ENCODE measurements at places on chromosomes 7 and 10. TPM values are rescaled to one million over a fixed set of nuclear protein-coding genes. Genes with fewer than 3 reads are reported as not detected.
A peak's percentile ranks its signal among the peaks of the same experiment; 100 is the strongest.

DNA sequence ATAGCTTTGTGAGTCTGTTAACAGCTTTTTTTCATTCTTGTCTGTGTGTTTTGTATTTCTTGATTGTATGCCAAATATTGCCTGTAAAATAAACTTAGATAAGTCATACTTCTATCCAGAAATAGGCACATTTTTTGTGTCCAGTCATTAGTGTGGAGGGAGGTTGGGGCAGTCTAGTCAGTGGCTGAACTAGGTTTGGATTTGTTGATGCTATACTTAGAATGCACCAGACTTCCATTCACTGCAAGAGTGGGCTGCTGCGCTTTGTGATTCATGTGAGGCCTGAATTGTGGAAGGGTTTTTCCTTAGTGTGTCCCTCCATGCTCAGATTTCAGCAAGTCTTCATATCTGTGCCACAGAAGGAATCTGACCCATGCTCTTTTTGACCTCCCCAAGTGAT lies 50.0 kb downstream of the TRUB1 start:
- H3K27ac ChIP-seq, result no peak overlapping the region
- H3K4me3 ChIP-seq, result no peak overlapping the region
- H3K36me3 ChIP-seq, result no peaks in the 10 kb centered on the region
- no peaks in the 10 kb centered on the region for H3K4me1 ChIP-seq
- H3K27me3 ChIP-seq, result no peaks in the 10 kb centered on the region

Gene SPDYE5
- not detected for total RNA-seq

GRCh38 chr10:88582411-88582805 lies 710 bp downstream of the RNLS start:
- H3K27me3 ChIP-seq, result no peaks in the 10 kb centered on the region
- H3K36me3 ChIP-seq, result no peaks in the 10 kb centered on the region
- no peak for DNase-seq
- peak overlapping the region; percentile 65 for H3K4me3 ChIP-seq

DNA sequence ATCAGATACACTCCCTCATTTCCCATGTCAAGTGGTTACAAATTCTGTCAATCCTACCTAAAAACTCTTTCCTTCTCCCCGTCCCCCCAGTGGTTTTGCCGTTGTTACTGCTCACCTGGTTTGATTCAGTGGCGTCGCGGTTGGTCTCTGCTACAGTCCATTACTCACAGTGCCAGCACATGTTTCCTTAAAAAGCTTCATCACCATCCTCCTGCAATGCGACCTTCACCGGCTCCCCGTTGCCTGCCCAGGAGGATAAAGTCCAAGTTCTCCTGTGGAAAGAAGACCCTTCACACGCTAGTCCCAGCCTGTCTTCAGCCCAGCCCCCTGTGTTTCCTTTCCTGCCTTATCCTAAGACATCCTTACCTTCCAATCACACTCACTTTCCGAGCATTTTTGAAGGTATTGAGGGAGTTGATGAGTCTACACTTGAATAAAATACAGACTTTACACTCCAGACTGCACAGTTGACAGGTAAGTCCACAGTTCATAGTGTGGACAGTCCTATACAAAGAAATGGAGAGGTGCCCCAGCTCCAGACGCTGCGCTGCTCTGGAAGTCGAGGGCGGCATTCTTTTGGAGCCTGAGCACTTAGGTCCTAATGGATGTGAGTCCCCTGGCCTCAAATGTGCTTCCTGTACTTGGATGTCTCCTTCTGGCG lies 3.4 kb upstream of the LARP4B start:
- no peak for DNase-seq
- no peaks in the 10 kb centered on the region for H3K36me3 ChIP-seq
- H3K4me1 ChIP-seq, result peaks cover 1% of the 10 kb centered on the region
- H3K27ac ChIP-seq, result no peak overlapping the region

DNA sequence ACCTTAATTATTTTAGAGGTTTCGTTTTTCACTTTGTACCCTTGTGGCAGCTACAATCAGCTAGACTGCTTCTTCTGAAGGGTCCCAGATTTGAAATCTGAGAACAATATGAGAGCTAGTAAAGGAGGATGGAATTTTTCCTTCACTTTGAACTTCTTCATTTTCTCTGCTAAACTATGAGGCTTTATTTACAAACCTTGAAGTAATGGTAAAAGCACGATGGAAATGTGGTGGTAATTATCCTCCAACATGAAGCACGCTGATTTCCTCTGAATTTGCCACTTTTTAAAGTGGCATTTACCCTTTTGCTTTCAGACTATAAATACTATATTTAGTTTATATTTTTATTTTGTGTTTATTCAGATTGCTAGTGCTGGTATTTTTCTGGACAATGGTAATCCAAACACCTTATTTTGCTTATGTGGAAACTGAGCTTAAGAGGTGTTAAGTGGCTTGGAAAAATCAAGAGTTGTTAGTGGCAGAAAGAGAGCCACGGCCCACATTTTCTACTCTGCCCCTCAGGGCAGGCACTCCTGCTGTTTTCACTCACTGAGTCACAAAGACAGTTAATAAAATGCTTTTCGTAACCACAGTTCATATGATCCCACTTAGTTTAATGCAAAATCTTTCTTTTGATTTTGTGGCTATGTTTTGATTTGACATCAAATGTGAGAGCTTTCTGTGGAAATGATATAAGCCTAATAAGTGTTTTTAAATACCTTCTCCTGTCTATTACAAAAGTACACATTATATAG lies 2.7 kb downstream of the SSMEM1 start:
- no peak overlapping the region for H3K4me3 ChIP-seq
- H3K36me3 ChIP-seq, result no peaks in the 10 kb centered on the region
- no peaks in the 10 kb centered on the region for H3K4me1 ChIP-seq

GRCh38 chr10:48606530-48607355 lies 1.9 kb upstream of the ARHGAP22 start:
- no peak overlapping the region for H3K27ac ChIP-seq
- no peaks in the 10 kb centered on the region for H3K27me3 ChIP-seq
- no peak overlapping the region for H3K4me3 ChIP-seq

Gene CYP3A7
- not detected for total RNA-seq

- no peak overlapping the region for H3K4me3 ChIP-seq
- no peaks in the 10 kb centered on the region for H3K36me3 ChIP-seq
- no peak overlapping the region for H3K27ac ChIP-seq
- no peak for DNase-seq
- no peaks in the 10 kb centered on the region for H3K4me1 ChIP-seq
- no peaks in the 10 kb centered on the region for H3K27me3 ChIP-seq
Measured at GRCh38 chr7:98312201-98312600, 30.7 kb downstream of the BRI3 start.

GRCh38 chr10:132600416-132600815 lies 62.8 kb downstream of the INPP5A start:
- no peaks in the 10 kb centered on the region for H3K27me3 ChIP-seq
- DNase-seq, result no peak
- no peak overlapping the region for H3K27ac ChIP-seq
- H3K4me1 ChIP-seq, result peaks cover 5% of the 10 kb centered on the region
- no peak overlapping the region for H3K4me3 ChIP-seq

DNA sequence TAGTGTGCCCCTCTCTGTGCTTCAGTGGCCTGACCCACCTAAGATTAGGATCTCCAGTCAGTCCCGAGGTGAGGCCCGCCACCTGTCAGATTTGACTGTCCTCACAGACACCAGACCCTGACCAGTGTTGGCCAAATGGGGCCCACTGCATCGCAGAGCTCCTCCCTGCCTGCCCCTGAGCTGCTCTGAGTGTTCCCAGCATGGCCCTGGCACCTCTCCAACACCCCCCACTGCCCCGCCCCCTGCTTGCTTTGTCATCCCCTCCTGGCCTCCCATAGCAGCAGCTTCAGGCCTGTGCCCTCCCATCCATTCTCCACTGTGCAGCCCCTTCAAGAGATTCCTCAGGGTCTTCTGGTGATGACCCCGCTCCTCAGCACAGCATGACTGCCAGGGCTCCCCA lies 67.6 kb downstream of the C10orf120 start:
- no peaks in the 10 kb centered on the region for H3K36me3 ChIP-seq
- H3K27ac ChIP-seq, result no peak overlapping the region
- no peak overlapping the region for H3K4me3 ChIP-seq
- peaks cover 3% of the 10 kb centered on the region for H3K4me1 ChIP-seq

Gene INMT
- 41.8 TPM for total RNA-seq

Gene CYP26C1
- 0.05 TPM for total RNA-seq

DNA sequence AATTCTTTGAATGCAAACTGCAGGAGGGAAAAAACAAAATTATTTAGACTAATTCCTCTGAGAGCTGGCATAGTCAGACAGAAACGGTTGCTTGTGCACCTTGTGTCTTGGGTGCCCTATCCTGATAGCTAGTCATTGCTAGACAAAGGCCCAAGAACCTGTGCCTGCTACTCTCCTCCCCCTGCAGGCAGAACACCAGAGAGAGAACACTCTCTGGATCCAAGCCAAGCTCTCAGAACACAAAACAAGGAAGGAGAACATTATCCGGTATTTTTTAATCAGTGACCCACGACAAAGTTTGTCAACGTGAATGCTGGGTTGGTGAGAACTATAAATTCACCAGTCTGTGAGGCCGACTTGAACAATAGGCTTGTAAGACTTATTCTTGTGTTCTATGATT lies 18.8 kb upstream of the PPP1R9A start:
- H3K27me3 ChIP-seq, result no peaks in the 10 kb centered on the region
- no peak overlapping the region for H3K4me3 ChIP-seq
- no peak overlapping the region for H3K27ac ChIP-seq
- H3K4me1 ChIP-seq, result peaks cover 2% of the 10 kb centered on the region
- no peak for DNase-seq

Gene STEAP1B
- total RNA-seq, result 0.30 TPM

Gene LIPJ
- 0.15 TPM for total RNA-seq

GRCh38 chr10:131810805-131811629 lies 89.8 kb upstream of the PPP2R2D start:
- no peak overlapping the region for H3K27ac ChIP-seq
- H3K27me3 ChIP-seq, result no peaks in the 10 kb centered on the region
- H3K4me1 ChIP-seq, result no peaks in the 10 kb centered on the region
- H3K36me3 ChIP-seq, result no peaks in the 10 kb centered on the region

Gene SDK1
- 2.3 TPM for total RNA-seq

Gene TMEM140
- 7.5 TPM for total RNA-seq

GRCh38 chr10:53115660-53116059 lies 343.1 kb upstream of the MBL2 start:
- H3K36me3 ChIP-seq, result no peaks in the 10 kb centered on the region
- H3K4me3 ChIP-seq, result no peak overlapping the region
- H3K27ac ChIP-seq, result no peak overlapping the region
- H3K4me1 ChIP-seq, result no peaks in the 10 kb centered on the region

- H3K27me3 ChIP-seq, result no peaks in the 10 kb centered on the region
- no peak overlapping the region for H3K27ac ChIP-seq
- peaks cover 4% of the 10 kb centered on the region for H3K4me1 ChIP-seq
Measured at GRCh38 chr10:99466632-99467223, 36.3 kb upstream of the GOT1 start.

Gene LBX1
- not detected for total RNA-seq

Gene SKIDA1
- 1.5 TPM for total RNA-seq

DNA sequence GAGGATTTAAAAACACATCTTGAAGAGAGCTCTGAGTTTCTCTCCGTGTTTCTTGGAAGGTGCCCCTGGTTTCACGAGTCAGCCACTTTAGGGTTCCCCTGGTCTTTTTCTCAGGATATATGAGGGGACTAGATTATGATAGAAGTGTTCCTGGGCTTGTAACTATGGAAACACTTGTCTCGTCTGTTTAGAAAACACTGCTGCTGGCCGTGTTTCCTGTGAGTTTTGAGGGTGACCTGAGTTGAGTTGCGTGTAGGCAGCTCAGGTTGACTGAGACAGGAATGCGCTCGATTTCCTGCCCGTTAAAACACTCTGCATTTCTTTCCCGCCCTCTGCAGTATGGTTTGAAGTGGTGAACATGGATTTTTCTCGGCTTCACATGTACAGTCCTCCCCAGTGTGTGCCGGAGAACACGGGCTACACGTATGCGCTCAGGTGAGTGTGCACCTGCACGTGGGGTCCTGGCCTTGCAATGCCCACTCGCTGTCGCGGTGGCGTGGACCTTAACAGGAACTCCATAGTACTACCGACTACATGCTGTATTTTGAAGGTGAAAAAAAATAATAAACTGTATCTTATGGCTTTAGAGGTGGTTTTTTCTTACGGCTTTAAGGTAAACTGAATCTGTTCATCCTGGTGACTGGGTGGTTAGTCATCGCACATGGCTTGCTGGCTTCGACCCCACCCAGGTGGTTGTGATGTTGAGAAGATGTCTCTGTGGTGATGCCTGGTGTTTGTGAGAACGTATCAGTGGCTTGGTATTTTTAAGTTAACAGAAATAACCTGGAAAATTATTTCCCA lies at the start of gene SUN1:
TSS of gene SUN1 (plus strand) at position 310 of the 801 bp plus-strand sequence. CDS start at position 359, 49 bp downstream.
- no peaks in the 10 kb centered on the region for H3K27me3 ChIP-seq
- H3K36me3 ChIP-seq, result no peaks in the 10 kb centered on the region
- DNase-seq, result peak; percentile 69

GRCh38 chr10:70232155-70232858 lies 922 bp downstream of the PPA1 start:
- H3K27me3 ChIP-seq, result no peaks in the 10 kb centered on the region
- H3K4me1 ChIP-seq, result no peaks in the 10 kb centered on the region
- H3K36me3 ChIP-seq, result no peaks in the 10 kb centered on the region

- no peak for DNase-seq
- no peaks in the 10 kb centered on the region for H3K27me3 ChIP-seq
- H3K4me3 ChIP-seq, result no peak overlapping the region
- H3K27ac ChIP-seq, result no peak overlapping the region
Measured at GRCh38 chr7:119783799-119784198, 489.2 kb upstream of the KCND2 start.

GRCh38 chr7:116524609-116525297 lies at the start of gene CAV1:
Gene CAV1, plus strand, starts transcription at chr7:116525036. Its CDS starts 27 bp downstream, at chr7:116525063.
- H3K27me3 ChIP-seq, result no peaks in the 10 kb centered on the region
- peaks cover 9% of the 10 kb centered on the region for H3K4me1 ChIP-seq
- H3K36me3 ChIP-seq, result no peaks in the 10 kb centered on the region
- peak within 1 kb of the TSS; percentile 80 for H3K4me3 ChIP-seq
- H3K27ac ChIP-seq, result peak within 1 kb of the TSS; percentile 73

Gene DYNC1I1
- total RNA-seq, result 19.3 TPM

- no peaks in the 10 kb centered on the region for H3K27me3 ChIP-seq
- no peaks in the 10 kb centered on the region for H3K36me3 ChIP-seq
- DNase-seq, result no peak
- no peak overlapping the region for H3K4me3 ChIP-seq
Measured at GRCh38 chr7:150356265-150356897, 12.2 kb upstream of the REPIN1 start.

DNA sequence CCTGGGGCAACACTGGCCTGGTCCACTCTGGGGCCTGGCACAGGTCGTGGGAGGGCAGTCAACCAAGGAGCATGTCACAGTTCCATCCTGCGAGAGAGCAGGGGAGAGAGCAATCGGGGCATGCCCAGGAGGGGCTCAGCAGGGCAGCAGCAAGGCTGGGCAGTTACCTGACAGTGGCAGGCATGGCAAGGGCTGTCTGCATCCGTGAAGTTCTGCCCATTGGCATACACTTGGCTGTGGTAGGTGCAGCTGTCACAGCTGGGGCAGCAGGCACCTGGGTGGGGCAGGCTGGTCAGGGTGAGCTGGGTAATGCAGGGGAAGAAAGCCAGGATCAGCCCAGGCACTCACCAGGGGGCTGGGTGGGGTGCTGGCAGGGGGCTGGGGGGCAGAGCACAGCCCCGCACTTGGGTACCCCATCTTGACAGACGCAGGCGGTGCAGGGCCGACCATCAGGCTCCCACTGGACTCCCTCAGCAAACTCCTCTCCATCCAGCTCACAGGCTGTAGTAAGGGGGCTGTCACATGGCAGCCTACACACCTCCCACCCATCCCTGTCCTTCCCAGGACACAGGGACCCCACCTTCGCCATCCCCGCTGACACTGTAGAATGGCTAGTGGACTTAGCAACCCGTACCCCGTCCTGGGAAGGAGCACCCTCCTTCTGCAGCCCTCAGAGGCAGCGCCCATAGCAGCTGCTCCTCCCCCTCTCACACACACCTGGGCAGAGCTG lies 17.8 kb downstream of the KCP start:
- DNase-seq, result peak; percentile 22
- no peaks in the 10 kb centered on the region for H3K36me3 ChIP-seq
- H3K4me1 ChIP-seq, result no peaks in the 10 kb centered on the region

Gene VSTM2A
- total RNA-seq, result not detected

Measured in ovary (tissue), 10 donors.